T1000 (cell line): ENCODE measurements at places on chromosomes 7 and 10.

DNA sequence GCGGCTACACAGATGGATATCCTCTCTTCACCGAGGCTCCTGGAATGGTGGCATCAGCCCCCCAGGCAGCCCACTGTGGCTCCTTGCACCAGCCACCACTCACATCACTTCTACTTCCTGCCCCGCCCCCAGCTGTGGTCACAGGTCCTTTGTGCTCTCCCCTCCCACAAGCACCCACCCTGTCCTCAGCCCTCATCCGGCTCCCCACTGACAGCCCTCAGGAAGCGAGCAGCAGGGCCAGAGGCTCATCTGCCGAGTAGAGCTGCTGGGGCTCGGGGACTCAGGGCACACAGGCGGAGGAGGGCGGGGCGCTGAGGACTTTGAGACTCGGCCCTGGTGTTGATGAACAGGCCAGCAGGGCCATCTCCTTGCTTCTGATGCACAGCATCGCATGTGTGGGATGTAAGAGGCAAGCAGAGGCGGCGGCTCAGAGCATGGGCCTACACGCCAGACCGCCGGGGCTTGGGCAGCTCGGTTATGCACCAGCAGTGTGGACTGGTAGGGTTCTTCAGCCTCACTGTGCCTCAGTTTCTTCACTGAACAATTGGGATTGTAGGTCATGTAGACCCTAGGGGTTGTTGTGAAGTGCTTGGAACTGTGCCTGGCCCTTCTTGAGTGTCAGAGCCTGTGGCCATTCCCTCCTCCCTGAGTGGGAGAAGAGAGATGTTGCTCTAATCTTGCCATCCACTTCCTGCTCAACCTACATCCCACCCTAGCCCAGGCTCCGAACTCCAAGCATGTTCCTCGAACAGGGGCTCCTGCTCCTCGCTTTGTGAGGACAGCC lies at the start of gene PRF1:
Gene PRF1 (minus strand): TSS at position 77 of the 784 bp plus-strand sequence. CDS start 1,839 bp downstream, outside the sequence.
- DNase-seq = no peak

DNA sequence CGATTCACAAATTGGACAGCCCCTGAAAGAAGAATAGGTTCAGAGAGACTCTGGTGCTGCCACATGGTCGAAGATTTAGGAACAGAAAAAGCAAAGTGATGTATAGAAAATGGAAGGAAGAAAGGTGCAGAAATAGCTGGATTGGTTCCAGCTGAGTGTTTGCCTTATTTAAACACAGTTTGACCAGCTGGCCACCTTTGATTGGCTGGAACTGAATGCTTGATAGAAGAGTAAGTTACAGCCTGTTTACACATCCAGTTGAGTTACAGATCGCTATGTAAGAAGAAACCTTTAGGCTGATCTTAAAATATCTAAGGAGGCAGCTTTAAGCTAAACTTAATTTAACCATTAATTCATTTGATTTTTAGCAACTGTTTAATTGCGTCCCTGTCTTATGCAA lies 40.3 kb upstream of the KAT6B start:
- no peak for DNase-seq

GRCh38 chr10:77669892-77670291 lies 32.3 kb upstream of the KCNMA1 start:
- no peak for DNase-seq

DNA sequence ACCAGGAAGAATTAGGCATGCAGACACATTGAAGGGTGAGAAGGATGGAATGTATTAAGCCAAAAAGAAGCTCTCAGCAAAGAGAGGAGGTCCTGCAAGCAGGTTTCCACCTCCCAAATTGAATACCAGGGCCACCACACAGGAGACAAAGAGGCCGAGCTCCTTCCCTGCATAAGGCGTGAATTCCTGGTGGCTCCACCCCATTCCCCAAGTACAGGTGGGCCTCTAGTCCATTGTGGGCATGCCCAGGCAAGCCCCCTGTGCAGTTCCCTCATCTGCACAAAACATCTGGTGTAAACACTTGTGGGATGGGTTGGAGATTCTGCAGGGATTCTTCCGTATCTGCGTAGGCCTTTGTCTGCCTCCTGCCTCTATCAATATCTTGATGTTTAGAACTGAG lies 817.5 kb downstream of the NRG3 start:
- no peak for DNase-seq

DNA sequence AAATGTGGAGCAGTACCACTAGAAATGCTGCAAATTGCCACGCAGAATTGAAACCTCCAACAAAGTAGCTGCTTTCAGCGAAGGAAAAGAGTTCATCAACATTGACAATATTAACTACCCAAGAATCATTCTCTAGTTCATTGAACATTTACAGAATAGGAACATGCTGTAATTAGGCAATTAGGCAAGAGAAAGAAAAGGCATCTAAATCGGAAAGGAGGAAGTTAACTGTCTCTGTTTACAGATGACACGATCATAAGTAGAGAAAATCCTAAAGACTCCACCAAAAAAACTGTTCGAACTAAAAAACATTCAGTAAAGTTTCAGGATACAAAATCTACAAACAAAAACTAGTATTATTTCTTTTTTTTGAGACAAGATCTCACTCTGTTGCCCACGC lies 8.9 kb upstream of the PKD1L1 start:
- DNase-seq = no peak

DNA sequence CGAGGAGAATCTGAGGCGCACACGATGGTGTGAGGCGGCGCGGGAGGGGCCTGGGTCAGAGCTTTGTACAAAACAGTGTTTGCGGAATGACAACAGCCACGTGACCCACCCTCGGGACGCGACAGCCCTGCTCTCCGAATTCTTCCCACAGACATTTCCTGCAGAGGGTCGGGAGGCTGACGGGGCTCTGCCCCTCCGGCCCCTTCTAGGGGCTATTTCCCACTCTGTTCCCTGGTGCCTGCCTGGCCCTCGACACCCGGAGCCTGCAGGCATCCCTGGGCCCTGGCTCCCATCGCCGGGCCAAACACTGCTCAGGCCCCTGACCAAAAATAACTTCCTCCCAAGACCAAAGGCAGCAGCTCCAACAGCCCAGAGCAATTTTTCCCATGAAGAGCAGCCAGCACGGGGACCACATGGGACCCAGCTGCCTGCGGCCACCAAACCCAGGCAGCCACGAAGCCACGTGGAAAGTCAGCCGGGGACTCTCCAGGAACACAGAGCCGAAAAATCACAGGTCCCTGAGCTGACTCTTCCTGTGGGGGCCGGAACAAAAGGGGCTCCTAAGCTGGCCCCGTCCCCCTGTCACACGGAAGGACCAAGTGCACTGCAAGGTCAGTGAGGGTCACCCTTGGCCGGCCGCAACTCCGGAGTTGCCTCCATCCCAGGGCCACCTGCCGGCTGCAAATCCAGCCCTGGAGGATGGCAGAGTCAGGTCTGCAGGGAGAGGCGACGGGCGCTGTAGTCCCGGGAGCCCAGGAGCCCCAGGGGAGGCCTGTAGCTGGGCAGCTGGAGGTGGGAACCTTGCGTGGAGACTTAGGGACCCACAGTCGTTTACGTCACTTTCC lies 42.0 kb downstream of the PAPOLB start:
- no peak for DNase-seq

GRCh38 chr10:69363666-69364065 lies 53.1 kb downstream of the TACR2 start:
- no peak for DNase-seq

GRCh38 chr7:131683536-131684125 lies 127.2 kb upstream of the PODXL start:
- no peak for DNase-seq

DNA sequence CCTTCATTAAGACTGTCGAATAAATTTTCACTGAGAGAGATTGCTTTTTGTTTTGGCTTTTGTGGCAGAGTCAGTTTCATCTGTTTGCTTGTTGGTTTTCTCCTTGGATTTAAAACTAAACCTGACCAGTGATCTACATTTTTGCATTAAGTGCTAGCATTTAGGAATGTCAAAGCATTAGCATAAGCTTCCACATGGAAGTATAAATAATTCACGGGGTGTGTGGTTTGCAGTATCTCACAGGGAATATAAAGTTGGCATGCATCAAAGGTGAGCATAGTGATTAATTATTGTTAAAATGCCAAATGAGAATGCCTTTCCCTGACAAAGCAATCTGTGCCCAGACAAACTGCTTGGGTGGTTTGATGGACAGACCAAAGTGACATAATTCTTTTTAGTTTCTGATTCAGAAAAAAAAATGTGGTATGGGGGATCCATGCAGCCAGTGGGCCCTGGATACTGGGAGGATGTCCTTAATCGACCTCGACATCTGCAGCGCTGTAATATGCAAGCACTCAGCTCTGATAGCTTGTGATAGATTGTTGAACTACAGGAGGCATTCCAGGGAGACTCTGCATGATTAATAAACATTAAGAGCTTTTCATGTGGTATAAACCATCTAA lies 339.3 kb upstream of the POM121L12 start:
- no peak for DNase-seq

- no peak for DNase-seq
Observed at GRCh38 chr10:86393862-86394455, 27.4 kb upstream of the GRID1 start.

DNA sequence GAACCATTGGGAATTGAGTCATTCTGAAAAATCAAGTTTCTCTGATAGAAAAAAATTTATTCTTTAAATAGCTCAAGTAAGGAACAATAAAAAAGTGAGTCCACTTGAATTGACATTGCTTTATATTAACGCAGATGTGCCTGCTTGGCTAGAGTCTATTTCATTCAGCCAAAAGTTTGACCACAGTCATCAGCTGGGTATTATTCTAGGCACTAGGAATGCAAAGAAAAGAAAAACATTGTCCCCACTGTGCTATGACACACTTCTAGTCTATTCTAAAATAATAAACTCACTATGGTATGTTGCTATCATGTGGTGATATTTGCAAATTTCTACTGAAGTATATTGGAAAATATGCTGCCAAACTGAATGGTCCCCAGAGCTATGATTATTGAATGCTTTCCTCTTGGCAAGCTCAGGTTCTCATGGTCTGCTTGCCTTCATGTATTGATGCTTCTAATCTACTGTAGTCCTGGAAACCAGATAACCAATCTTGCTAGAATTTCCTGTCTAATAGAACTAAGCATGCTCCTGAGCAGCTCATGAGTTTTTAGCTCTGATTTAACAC lies 8.3 kb downstream of the SFRP4 start:
- no peak for DNase-seq

DNA sequence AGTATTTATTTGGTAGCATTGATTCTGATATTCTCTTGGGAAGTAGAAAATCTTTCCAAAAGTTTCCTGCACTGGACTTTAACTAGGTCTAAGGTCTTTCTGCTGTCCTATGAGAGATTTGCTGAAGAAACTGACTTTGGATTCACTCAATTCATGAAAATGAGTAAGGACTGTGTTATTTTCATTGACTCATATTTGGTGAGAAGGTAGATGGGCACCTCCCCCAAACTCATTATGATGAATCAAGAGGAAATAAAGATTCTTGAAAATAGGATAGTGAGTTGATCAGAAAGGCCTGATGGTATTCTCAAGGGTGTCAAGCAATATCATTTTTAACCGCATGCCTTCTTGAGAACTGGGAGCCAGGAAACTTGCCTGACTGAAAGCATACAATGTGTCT lies 110.3 kb downstream of the RNF133 start:
- DNase-seq = no peak

GRCh38 chr10:130121486-130122079 lies 11.0 kb upstream of the C10orf143 start:
- no peak for DNase-seq

GRCh38 chr10:125026036-125026931 lies 84.4 kb downstream of the ZRANB1 start:
- no peak for DNase-seq

DNA sequence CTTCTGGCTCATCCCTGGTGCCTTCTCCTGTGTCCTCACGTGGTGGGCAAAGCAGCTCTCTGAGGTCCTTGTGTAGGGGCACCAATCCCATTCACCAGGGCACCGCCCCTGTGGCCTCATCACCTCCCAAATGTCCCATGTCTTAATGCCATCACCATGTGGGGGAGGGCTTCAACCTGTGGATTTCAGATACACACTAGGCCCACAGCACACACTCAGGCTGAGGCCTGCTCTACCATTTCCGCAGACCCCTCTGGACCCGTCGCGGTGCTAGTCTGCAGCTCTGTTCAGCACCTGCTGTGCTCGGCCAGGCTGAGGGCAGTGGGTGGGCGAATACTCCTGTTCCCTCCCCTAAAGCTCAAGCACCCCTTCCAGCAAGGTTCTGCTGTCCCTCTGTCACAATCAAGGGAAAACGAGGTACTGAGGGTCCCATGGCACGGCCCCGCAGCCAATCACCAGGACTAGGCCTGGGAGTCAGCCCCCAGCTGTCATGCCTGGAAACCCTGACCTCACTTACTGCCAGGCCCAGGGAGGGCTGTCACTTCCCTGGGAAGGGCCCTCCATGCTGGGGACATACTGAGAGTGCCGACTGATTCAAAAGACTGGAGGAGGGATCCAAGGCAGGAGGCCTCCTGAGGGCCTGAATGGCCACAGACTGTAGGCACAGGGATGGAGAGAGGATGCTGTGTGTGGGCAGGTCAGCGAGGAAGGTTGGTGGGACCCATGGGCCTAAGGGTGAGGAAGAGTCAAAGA lies 123.8 kb upstream of the RET start:
- no peak for DNase-seq

DNA sequence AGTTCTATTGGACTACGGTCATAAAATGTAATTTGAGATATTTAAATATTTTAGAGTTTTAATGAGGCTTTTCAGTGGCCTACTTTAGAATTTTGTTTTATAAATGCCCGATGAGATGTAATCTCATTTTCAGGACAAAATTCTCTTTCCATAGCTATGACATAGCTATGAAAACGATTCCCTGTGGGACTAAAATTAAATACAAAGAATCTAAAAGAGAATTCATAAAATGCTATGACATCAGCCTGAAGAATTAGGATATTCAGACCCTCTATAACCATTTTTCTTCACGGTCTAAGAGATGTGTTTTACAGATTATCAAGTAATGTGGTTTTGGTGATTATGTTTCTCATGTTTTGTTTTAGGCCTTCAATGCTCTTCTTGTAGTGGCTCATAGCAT lies 48.2 kb upstream of the ODAD2 start:
- no peak for DNase-seq

GRCh38 chr10:50395851-50396250 lies 144.5 kb upstream of the ASAH2 start:
- DNase-seq = no peak

GRCh38 chr10:117967149-117967650 lies 79.5 kb downstream of the RAB11FIP2 start:
- no peak for DNase-seq

DNA sequence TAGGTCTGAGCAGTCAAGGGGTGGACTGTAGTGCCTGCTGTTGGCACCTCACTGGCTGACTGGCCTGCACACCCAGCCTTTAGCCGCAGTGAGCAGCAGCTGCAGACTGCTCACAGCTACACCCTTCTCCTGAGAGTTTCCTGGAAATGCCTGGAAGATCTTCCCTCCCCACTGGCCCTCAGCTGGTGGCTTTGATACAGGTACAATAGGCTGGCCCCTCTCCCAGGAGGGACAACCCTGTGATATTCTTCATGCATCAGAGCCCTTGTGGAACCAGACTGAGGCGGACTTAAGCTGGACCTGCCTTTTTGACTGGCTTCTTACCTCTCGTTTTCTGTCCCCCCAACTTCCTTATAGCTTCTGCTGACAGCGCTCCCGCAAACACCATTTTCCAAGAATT lies 6.4 kb downstream of the GCK start:
- no peak for DNase-seq
